ENCODE measurements at places on chromosomes 12 and 14.

DNA sequence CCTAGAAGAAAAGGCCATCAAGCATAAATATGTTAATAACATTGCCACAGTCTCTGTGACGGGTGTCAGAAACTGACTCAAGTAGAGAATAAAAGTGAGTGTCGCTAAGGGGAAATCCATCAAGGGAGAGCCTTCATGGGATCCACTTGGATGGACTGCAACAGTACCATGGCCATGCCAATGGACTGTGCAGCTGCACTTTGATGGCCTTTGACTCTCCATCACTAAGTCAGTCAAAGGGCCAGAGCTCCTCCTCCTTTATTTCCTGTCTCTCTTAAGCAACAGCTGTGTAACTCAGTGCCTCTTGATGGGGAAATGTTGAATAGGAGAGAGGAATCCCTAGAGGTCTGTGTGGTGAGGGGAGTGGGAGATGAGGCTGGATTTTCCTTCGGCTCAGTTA is 335.2 kb downstream of the BMP4 start:
- DNase-seq = no peak

DNA sequence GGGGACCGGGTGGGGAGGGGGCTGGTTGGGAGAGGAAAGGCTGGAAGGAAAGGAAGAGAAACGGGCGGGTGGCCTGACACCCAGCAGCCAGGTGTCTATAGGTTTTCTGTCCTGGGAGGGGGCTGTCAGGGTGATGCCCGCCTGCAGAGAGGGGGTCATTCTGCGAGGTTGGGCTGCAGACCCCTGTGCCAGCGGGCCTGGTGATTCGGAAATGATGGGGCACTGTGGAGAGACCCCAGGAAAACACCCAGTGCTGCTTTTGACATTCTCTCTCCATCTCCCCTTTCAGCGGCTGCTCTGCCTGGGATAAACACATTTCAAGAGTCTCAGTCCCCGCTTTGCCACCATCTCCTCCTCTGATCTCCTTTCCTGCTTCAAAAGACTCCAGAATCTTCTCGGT is 168.5 kb upstream of the RTL1 start:
- no peak for DNase-seq

DNA sequence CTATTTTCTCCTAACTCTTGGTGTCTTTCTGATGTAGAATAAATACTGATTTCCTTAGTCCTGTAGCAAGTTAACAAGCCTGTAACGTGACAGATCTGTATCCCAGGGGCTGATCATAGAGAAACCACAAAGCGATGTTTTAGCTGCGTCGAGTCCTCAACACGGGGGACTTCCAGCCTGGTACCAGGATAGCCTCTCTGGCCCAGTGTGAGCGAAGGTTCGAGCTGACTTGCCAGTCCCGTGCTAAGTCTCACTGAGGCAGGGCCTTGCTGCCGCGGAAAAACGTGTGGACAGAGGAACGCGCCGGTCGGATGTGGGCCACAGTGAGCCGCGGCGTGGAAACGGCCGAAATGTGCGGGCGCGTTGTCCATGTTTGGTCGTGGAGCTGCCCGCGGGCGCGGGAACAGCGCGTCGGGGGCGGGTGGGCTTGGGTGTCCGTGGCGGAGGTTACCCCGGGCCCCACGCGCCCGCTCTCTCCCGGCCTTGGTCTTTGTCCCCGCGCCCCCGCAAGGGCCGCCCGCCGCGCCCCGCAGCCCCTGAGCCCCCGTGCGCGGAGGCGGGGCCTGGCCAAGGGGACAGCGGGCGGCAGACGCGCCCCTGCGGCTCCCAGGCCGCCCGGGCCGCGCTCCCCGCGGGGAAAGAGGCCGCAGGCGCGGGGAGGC is 531 bp upstream of the EML1 start:
- DNase-seq = no peak

GRCh38 chr14:90345239-90345557 is 13.5 kb upstream of the NRDE2 start:
- DNase-seq = no peak

- no peak for DNase-seq
Observed at GRCh38 chr12:52183544-52183910, 8.3 kb downstream of the KRT80 start.

- no peak for DNase-seq
Observed at GRCh38 chr12:78530100-78530765, 334.3 kb upstream of the SYT1 start.

- no peak for DNase-seq
Observed at GRCh38 chr12:5258926-5259325, 173.0 kb upstream of the NTF3 start.

GRCh38 chr12:95022477-95022876 is 19.0 kb upstream of the NDUFA12 start:
- no peak for DNase-seq

GRCh38 chr12:65673732-65674131 is 150.6 kb upstream of the HMGA2 start:
- DNase-seq = no peak

DNA sequence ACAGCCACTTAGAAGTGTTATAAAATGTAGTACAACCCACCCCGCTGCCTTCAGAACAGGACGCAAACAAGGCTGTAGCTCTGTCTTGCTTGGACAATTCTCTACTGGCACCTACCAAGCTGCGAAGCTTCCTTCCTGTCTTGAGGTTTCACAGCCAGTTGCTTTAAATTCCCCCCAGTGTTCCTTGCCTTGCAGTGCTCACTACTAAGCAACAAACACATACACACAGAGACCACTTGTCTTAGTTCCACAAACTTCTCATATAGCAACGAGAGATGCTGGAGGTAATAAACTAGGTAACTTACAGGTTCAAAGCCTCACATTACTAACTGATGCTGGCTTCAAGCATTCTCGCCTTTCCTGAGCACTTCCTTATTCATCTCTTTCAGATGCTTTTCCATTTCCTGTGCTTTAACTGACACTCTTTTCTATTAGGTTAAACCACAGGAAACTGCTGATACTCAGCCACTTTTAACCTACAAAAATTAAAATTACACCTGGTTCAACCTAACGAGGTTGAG is 91.5 kb upstream of the PTGDR start:
- DNase-seq = no peak

- DNase-seq = no peak
Observed at GRCh38 chr14:103569408-103569807, 6.6 kb downstream of the COA8 start.

DNA sequence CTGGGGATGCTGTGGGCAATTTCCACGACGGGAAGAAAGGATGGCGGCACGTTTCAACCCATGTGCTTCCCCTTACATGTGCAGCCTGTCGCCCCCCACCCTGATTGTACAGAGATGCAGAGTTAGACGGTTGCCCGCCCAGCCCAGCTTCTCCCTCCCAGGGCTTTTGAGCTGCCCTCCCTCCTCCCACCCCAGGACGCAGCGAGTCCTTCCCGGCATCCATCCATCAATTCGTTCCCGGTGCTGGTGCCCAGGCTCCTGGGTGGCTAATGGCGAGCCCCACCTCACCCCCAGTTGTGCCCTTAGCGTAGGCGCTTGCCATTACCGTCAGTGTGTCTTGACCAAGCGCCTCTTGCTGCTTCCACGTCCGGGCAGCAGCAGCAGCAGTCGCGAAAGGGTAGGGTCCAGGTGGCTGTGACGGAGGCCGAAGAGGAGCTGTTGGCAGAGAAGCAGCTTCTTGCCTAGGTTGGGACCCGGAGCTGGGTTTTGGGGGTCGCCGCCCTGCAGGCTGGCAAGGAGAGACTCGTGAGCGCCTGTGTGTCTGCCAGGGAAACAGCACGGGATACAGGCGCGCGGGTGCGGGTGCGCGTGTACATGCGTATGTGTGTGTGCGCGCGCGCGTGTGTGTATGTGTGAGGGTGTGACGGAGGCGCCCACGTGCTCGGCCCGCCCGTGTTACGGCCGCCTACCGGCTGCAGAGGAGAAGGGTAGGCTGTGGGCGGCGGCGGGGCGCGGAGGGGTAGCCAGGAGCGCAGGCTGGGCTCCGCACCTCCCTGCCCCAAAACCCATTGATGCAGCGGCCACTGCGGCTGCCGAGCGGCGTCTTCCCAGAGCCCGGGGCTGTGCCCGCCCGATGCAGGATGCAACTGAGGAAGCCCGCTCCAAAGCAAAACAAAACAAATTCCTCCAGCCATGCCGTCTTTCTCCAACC is at the start of gene SLC6A15:
Gene SLC6A15, minus strand, starts transcription at position 602 of the 931 bp plus-strand sequence. CDS start 20,679 bp downstream, outside the sequence.
- DNase-seq = peak; percentile 36

DNA sequence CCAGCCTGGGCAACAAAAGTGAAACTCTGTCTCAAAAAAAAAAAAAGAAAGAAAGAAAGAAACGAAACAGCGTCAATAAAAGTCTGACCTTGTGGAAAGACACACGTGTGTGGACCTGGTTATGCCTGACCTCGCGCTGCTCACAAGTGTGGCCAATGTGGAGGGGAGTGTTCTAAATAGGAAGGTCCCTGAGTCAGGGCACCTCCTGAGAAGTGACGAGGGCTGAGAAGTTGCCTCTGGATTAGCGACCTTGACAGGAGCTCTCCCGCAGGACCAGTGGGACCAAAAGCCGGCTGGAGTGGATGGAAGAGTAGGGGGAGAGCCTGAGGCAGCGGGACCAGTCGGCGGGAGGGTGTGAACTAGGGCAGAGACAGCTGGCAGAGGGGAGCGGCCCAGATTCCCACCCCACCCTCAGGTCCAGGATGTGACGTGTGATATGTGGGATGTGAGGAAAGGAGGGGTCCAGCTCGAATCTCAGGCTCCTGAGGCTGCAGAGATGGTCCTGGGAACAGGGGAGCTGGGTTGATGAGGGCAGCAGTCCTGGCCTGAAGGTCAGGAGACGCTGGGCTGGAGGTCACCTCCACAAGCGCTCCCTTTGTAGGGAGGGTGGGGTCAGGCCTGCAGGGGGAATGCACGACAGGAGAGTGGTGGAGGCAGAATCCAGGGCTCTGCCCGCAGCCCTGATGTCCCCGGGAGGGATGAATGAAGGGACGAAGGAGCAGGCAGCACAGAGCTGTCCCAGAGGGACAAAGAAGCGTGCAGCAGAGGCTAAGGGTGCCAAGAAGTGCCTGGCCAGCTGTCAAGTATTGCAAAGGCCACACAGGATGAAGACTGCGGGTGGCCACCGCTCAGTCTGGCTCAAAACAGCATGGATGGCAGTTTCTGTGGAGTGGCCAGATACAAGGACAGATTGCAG is 24.8 kb upstream of the GPR68 start:
- no peak for DNase-seq

DNA sequence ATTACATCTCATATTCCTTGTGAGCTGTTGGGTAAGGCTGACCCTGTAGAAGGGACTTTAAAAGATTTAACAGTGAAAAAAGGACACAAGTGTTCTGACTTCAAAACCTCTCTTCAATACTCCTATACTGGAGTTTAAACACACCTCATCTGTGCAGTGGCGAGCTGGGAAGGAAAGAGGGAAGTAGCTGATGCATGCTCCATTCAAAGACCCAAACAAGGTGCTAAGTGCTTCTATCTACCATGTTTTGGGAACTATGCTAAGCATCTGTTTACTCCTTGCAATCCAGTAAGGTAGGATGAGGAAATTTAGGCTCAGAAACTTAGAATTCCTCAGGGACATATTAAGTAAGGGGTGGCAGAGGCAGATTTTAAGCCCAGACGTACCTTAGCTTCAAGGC is 16.4 kb upstream of the DNM1L start:
- no peak for DNase-seq

GRCh38 chr12:85283560-85283959 is 3.5 kb downstream of the ALX1 start:
- no peak for DNase-seq

- DNase-seq = no peak
Observed at GRCh38 chr12:122395319-122395718, 27.1 kb downstream of the CLIP1 start.

DNA sequence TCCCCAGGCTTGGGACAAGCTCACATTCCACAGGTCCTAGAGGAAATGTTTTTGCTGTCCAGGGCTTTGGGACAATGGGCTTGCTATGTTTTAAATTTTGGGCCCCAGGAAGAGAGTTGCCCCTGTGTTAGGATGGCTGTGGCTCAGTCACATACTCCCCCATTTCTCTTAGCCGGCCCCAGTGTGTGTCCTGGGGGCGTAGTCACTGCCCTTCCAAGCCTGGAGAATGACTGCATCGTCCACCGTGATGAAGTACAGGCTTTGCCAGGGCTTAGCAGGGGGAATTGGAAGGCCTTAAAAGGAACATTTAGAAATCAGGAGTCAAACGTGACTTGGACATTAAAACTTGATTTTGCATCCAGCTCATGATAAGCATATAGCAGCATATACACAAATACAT is 293.6 kb downstream of the CACNA1C start:
- DNase-seq = no peak

DNA sequence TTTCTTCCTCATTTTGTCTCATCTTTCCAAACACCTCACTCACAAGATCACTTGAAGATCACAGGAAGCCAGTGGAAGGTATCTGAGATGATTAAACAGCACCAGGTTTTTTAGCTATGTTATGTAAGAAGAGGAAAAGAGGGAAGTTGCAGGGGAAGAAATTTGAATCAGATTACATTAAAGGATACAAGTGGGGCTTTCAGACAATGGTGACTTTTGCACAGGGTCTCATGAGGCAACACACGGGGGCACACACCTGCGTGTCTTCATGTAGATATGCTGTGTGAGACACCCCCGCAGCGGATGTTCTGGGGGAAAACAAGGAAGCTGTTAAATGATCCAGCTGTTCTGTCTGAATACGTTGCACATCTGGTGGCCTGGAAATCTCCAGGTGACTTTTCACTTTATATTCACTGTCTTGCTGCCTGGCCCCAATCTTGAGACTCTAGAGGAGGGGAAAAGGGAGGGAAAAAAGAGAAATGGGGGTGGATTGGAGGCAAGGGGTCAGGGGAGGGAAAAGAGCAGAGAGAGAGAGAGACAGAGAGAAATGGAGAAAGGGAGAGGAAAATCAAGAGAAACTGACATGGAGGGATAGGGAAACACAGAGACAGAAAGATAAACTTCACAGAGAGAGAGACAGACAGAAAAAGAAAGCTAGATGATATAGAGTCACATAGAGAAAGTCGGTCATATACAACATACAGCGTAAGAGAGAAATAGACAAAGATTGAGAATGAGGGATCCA is 36.3 kb upstream of the PPP1CC start:
- no peak for DNase-seq

Data from right renal pelvis (tissue), 4 donors.